Thoracic aorta (tissue), 2 donors: ENCODE measurements at places on chromosomes 3 and 15. TPM values are rescaled to one million over a fixed set of nuclear protein-coding genes. Genes with fewer than 3 reads are reported as not detected.

- H3K4me1 ChIP-seq = peaks cover 24% of the 10 kb centered on the region
- H3K27me3 ChIP-seq = no peaks in the 10 kb centered on the region
- H3K27ac ChIP-seq = no peak overlapping the region
- no peak overlapping the region for H3K4me3 ChIP-seq
- peaks cover 2% of the 10 kb centered on the region for H3K36me3 ChIP-seq
Measured at GRCh38 chr3:71152892-71153265, 430.6 kb downstream of the FOXP1 start.

GRCh38 chr3:145776782-145777408 lies 384.1 kb downstream of the PLOD2 start:
- no peaks in the 10 kb centered on the region for H3K4me1 ChIP-seq
- no peak overlapping the region for H3K27ac ChIP-seq
- no peak for DNase-seq
- no peaks in the 10 kb centered on the region for H3K27me3 ChIP-seq

GRCh38 chr15:73748730-73749129 lies 4.4 kb downstream of the INSYN1 start:
- no peaks in the 10 kb centered on the region for H3K27me3 ChIP-seq
- no peak overlapping the region for H3K27ac ChIP-seq
- H3K36me3 ChIP-seq = no peaks in the 10 kb centered on the region
- no peaks in the 10 kb centered on the region for H3K4me1 ChIP-seq

- no peaks in the 10 kb centered on the region for H3K4me1 ChIP-seq
- no peaks in the 10 kb centered on the region for H3K27me3 ChIP-seq
- no peak for DNase-seq
- H3K36me3 ChIP-seq = no peaks in the 10 kb centered on the region
- no peak overlapping the region for H3K27ac ChIP-seq
Measured at GRCh38 chr3:146476094-146476740, 6.9 kb upstream of the PLSCR2 start.

GRCh38 chr15:40875991-40876730 lies 2.1 kb upstream of the RHOV start:
- no peak overlapping the region for H3K27ac ChIP-seq
- H3K27me3 ChIP-seq = no peaks in the 10 kb centered on the region
- no peaks in the 10 kb centered on the region for H3K4me1 ChIP-seq
- no peak for DNase-seq
- no peak overlapping the region for H3K4me3 ChIP-seq
- H3K36me3 ChIP-seq = no peaks in the 10 kb centered on the region

- H3K27ac ChIP-seq = no peak overlapping the region
- no peak overlapping the region for H3K4me3 ChIP-seq
- H3K27me3 ChIP-seq = no peaks in the 10 kb centered on the region
- no peak for DNase-seq
- peaks cover 8% of the 10 kb centered on the region for H3K4me1 ChIP-seq
Measured at GRCh38 chr3:170220871-170221270, 1.4 kb upstream of the PRKCI start.

DNA sequence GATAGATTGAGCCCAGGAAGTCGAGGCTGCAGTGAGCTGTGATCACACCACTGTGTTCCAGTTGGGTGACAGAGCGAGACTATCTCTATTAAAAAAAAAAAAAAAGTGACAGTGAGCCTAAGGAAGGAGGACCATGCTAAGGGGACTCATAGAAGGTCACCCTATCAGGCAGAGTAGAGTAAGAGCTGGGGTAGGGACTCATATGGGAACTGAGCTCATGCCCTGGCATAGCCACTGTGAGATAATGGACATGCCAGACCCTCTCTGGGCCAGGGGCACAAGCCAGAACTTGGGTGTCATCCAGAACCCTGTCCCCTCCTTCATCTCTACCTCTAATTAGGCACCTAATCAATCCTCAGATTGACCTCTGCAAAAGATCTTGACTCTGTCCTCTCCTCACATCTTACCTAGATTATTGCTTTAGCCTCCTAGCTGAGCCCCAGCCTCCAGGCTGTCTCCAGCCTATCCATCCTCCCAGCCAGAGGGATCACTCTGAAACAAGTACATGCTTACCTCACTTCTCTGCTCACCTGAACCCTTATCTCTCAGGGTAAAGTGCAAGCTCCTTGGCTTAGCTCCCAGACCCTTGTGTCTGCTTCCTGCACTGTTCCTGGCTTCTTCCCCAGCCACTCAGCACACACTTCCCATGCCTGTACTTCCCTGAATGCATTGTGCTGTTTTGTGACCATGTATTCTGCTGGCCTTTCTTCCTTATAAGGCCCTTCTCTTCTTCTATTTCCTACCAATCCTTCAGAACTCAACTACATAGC lies 76.4 kb downstream of the DAPK2 start:
- no peak overlapping the region for H3K4me3 ChIP-seq
- peaks cover 12% of the 10 kb centered on the region for H3K4me1 ChIP-seq
- DNase-seq = no peak
- H3K36me3 ChIP-seq = no peaks in the 10 kb centered on the region
- no peaks in the 10 kb centered on the region for H3K27me3 ChIP-seq

- H3K4me3 ChIP-seq = peak overlapping the region; percentile 71
- no peaks in the 10 kb centered on the region for H3K4me1 ChIP-seq
- no peaks in the 10 kb centered on the region for H3K36me3 ChIP-seq
- no peak for DNase-seq
- H3K27me3 ChIP-seq = peaks cover 26% of the 10 kb centered on the region
Measured at GRCh38 chr15:58064980-58065444, 499 bp downstream of the ALDH1A2 start.

DNA sequence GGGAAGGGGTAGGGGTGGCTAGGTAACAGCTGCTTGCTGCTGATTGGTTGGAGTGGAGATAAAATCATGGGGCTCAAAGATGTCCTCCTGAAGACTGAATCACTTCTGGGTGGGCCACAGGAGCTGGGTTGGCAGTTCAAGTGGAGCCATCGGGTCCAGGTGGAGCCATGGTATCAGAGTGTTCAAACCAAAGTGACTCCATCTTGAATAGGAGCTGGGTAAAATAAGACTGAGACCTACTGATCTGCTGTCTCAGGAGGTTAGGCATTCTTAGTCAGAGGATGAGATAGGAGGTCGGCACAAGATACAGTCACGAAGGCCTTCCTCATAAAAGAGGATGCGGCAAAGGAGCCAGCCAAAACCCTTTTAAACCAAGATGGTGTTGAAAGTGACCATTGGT lies 96.5 kb downstream of the RTP4 start:
- no peak overlapping the region for H3K27ac ChIP-seq
- DNase-seq = no peak
- no peaks in the 10 kb centered on the region for H3K36me3 ChIP-seq
- no peak overlapping the region for H3K4me3 ChIP-seq

GRCh38 chr3:42042747-42043098 lies 48.4 kb upstream of the TRAK1 start:
- peak overlapping the region; percentile 46 for H3K27ac ChIP-seq
- no peaks in the 10 kb centered on the region for H3K36me3 ChIP-seq
- peak overlapping the region; percentile 58 for H3K4me3 ChIP-seq

DNA sequence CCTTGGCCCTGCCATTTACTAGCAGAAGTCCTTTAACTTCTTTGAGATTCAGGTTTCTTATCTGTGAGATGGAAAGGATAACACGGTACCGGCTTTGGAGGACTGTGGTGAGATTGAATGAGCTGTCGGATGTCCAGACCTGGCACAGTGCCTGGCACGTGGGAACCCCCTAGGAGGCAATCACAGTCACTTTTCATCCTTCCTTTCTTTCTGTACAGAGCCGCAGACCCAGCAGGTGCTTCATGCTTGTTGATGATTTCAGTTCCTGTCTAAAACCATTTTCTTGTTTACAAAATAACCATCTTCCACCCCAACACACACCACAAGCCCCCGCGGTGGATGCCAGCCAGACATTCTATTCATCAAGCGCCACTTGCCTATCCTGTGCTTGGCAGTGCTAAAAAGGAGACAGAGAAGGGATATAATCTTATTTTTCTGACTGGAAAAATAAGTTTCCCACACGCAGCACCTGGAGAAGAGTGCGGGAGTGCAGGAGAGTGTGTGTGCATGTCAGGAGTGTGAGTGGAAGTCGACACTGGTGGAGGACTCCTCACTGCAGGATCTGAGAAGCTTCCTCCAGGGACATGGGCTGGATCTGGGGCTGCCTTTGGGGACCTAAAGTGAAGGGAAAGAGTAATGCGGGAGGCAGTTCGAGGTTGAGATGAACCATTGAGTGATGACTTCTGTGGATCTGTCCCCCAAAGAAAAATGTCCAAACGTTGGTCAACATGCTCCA lies 85.7 kb downstream of the ST6GAL1 start:
- H3K27me3 ChIP-seq = no peaks in the 10 kb centered on the region
- no peak for DNase-seq
- no peak overlapping the region for H3K27ac ChIP-seq
- H3K4me1 ChIP-seq = peaks cover 58% of the 10 kb centered on the region
- no peak overlapping the region for H3K4me3 ChIP-seq

DNA sequence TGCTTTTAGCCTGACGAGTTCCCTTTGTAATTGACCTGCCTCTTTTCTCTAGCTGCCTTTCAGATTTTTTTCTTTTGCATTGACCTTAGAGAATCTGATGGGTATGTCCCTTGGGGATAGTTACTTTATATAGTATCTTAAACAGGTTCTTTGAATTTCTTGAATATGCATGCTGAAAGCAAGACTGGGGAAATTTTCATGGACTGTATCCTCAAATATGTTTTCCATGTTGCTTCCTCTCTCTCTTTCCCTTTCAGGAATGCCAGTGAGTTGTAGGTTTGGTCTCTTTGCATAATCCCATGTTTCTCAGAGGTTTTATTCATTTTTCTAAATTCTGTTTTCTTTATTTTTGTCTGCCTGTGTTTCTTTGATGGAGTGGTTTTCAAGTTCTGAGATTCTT lies 81.8 kb upstream of the CPNE4 start:
- H3K36me3 ChIP-seq = no peaks in the 10 kb centered on the region
- no peak overlapping the region for H3K4me3 ChIP-seq
- DNase-seq = no peak
- no peaks in the 10 kb centered on the region for H3K4me1 ChIP-seq

DNA sequence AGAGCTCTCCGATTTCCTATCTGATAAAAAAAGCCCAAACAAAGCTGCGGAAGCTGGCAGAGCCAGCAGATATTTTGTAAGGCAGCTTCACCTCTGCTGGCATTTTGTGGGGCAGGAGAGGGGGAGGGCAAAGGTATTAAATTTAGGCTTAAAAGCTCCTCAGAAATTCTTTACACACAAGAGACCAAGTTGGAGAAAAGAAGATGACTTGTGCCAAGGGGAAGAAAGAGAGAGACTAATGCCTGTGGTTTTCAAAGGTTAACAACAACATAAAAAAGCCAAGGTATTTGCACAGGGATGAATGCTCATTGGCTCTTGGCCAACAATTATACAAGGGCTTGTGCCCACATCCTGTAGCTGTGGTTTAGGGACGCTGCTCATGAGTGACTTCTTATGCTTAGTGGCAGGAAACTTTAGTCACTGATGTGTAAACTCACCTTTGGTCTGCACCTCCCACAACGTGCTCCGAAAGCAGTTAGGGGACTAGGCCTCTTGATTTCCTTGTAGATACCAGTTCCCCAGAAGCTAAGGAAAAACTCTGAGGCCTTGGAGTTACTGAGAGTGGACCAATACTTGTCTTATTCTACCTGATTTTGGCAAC lies 152.9 kb downstream of the TPRG1 start:
- H3K27ac ChIP-seq = peak overlapping the region; percentile 6
- no peaks in the 10 kb centered on the region for H3K36me3 ChIP-seq
- H3K4me3 ChIP-seq = no peak overlapping the region

- no peaks in the 10 kb centered on the region for H3K27me3 ChIP-seq
- no peak for DNase-seq
- peaks cover 61% of the 10 kb centered on the region for H3K4me1 ChIP-seq
- H3K4me3 ChIP-seq = peak overlapping the region; percentile 42
- H3K27ac ChIP-seq = no peak overlapping the region
Measured at GRCh38 chr3:20047341-20047779, 7.1 kb downstream of the KAT2B start.

GRCh38 chr3:55701997-55702396 lies 214.9 kb upstream of the WNT5A start:
- no peaks in the 10 kb centered on the region for H3K36me3 ChIP-seq
- no peak overlapping the region for H3K4me3 ChIP-seq
- no peak for DNase-seq
- H3K27ac ChIP-seq = no peak overlapping the region
- no peaks in the 10 kb centered on the region for H3K4me1 ChIP-seq

DNA sequence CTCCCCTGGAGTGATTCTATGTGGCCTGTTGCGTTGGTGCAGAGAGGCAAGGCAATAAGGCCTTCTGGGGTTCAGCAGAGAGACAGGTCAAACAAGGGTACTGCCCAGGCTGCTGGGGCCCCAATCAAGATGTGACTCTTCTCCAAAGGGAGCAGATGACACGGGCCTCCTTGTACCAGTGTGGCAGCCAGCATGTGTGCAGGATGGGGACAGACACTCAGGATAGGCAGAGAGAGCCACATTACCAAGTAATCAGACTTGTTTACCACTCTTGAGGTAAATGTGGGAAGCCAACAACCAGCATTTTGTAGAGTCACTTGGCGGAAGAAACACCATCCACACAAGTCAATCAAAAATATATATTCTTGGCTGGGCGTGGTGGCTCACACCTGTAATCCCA lies 95.3 kb upstream of the DLG1 start:
- H3K27me3 ChIP-seq = no peaks in the 10 kb centered on the region
- no peak overlapping the region for H3K4me3 ChIP-seq
- no peak for DNase-seq
- no peaks in the 10 kb centered on the region for H3K36me3 ChIP-seq

- no peak for DNase-seq
- peaks cover 11% of the 10 kb centered on the region for H3K36me3 ChIP-seq
- H3K27me3 ChIP-seq = no peaks in the 10 kb centered on the region
- no peak overlapping the region for H3K4me3 ChIP-seq
- no peak overlapping the region for H3K27ac ChIP-seq
- H3K4me1 ChIP-seq = peaks cover 14% of the 10 kb centered on the region
Measured at GRCh38 chr3:114067804-114068203, 11.3 kb downstream of the QTRT2 start.

- H3K27me3 ChIP-seq = no peaks in the 10 kb centered on the region
- no peak overlapping the region for H3K27ac ChIP-seq
- no peaks in the 10 kb centered on the region for H3K4me1 ChIP-seq
- H3K4me3 ChIP-seq = no peak overlapping the region
- DNase-seq = no peak
- no peaks in the 10 kb centered on the region for H3K36me3 ChIP-seq
Measured at GRCh38 chr3:133917144-133917543, 21.5 kb upstream of the RAB6B start.

GRCh38 chr3:69715204-69715603 lies 24.1 kb upstream of the MITF start:
- no peak overlapping the region for H3K27ac ChIP-seq
- no peak for DNase-seq
- H3K27me3 ChIP-seq = no peaks in the 10 kb centered on the region
- no peaks in the 10 kb centered on the region for H3K4me1 ChIP-seq
- no peaks in the 10 kb centered on the region for H3K36me3 ChIP-seq

The SPTSSB gene
- total RNA-seq = not detected

The CLSTN2 gene
- 15.7 TPM for total RNA-seq

The SLC22A13 gene
- 2.2 TPM for total RNA-seq

The DUOXA2 gene
- not detected for total RNA-seq

The NRROS gene
- total RNA-seq = 4.7 TPM

The MKRN2OS gene
- not detected for total RNA-seq

The ADAMTSL3 gene
- 41.4 TPM for total RNA-seq

The KLHL40 gene
- not detected for total RNA-seq
